ENCODE measurements at places on chromosomes 11 and 22.

DNA sequence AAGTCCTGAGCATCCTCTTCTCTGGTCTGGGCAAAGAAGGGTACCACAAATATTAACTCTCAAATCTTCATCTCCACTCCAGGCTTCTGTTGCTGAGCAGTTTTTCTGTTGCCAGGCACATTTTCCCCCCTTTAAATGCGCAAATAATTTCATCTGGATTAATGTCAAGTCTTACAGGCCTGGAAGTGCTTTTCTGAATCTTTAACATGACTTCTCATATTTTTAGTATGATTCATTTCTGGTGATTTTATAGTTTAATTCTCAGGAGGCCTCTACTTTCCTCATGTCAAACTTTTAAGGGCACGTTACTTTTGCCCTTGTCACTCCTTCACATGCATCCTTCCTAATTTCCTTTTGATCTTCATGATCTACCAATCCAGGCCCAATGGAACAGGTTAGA, 510.2 kb downstream of the METTL15 start:
- no peak for DNase-seq

GRCh38 chr22:44419429-44419828, 78.6 kb downstream of the RTL6 start:
- no peak for DNase-seq

DNA sequence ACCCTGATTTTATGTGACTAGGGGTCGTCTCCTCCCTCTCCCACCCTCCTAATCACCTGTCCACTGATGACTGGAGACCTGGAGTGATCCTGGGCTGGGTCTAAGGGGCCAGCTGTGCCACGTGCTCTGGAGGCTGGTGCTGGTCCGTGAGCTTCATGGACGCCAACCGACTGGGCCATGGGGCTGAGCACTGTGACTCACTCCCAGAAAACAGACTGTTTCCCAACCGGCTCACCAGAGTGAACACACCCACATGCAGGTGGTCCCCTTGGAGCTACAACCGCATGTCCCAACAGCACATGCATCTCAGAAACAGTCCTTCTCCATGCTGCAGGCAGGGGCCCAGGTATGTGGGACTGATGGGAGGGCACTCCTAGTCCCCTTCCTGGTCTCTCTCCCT, 14.0 kb upstream of the LMO1 start:
- no peak for DNase-seq

DNA sequence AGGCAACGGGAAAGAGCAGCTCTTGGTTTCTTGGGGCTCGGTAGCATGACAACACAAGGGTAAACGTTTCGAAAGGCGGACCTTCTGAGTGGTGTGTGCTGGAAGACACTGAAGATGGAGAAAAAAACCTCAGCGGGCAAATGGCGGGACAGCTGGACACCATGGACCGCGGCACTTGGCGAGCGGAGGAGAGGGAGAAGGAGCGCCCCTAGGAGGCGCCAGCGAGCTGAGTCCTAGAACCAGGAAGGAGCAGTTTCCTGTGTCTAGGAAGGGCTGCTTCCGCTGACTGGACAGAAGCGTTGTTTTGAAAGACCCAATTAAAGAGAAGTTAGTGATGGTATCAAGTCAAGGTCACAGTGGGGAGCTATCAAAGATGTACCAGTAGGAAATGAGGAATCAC, 44.0 kb upstream of the OPCML start:
- DNase-seq: no peak

DNA sequence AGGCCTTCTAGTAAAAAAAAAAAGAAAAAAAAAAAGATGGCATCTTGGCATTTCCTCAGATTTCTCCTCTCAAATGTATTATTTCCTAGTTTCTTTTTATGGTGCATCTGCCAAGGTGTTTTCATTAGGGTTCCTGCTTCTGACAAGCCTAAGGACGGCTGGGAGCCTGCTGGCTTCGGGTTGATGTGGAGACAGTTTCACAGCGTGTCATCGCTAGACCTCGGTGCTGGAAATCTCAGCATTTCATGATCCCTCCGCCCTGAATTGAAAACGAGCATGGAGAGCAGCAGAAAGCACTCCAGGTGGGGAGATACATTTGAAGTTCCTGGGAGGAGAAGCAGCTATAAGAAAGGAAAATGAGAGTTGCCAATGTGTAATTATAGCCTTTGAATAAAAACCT, 283.9 kb upstream of the CNTN5 start:
- DNase-seq: no peak

DNA sequence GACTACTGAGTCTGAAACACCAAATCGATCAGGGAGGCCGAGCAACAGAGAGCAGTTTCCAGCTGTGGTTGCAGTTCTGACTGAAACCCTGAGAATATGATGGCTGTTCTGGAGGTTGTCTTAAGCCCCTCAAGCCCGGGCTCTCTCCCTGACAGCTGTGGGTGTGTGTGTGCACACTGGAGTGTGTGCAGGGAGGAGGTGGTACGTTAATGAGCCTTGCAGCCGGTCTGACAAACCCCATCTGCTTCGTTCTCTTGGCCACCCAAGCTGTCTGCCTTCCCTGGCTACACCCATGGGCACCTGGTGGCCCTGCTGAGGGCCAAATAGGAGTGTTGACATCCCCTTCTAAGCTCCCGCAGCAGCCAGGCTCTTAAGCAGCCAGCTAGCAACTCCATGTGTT, 189.8 kb downstream of the KIRREL3 start:
- no peak for DNase-seq

GRCh38 chr22:47442821-47443220, 680.4 kb downstream of the TBC1D22A start:
- no peak for DNase-seq

DNA sequence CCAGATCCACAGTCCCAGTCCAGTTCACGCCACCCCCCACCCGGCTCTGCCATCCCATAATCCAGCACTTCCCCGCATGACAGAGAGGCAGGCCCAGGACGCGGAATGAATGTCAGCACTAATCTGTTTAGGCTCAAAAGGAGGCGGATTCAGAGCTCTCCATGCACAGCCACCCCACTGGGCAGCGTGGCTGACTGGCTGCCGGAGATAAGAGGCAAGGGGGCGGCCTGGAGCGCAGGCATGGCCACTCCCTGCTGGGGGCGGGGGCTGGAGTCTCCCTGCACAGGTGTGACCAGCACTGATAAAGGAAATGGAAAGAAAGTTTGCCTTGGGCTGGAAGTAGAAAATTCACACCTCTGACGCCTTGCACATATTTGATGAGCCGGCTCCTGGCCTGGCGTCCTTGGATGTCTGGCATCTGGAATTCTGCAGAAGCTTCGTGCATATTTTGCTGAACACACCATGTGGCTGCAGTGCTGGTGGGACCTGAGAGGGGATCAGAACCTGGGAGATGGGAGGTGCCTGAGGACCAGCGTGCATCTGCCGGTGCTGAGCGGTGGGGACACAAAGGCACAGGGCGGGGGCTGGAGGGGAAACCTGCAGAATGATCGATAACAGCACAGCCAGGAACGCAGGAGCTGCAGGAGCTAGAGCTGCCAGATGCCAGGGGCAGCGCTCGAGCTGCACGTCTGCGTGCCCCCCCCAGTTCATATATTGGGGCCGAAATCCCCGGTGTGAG, 344.4 kb downstream of the CTTN start:
- no peak for DNase-seq

- DNase-seq: no peak
Measured at GRCh38 chr11:73852049-73852448, 24.6 kb downstream of the COA4 start.

DNA sequence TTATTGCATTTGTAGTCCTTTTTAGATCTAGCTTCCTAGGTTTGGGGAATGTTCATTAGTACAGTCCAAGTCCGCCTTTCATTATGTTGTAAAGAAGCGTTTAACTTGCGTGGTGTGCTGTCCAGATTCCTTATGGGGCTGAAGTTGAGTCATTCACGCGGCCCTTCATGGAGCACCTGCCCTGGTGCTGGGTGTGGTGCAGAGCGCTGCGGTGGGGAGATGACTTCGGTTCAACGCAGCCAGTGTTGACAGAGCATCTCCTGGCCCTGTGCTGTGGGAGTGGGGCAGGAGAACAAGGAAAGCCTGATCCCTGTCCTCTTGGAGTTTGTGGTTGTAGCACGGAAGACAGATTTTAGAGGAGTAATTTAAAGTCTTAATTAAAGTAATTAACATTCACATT, 152.0 kb downstream of the TBC1D22A start:
- DNase-seq: no peak

DNA sequence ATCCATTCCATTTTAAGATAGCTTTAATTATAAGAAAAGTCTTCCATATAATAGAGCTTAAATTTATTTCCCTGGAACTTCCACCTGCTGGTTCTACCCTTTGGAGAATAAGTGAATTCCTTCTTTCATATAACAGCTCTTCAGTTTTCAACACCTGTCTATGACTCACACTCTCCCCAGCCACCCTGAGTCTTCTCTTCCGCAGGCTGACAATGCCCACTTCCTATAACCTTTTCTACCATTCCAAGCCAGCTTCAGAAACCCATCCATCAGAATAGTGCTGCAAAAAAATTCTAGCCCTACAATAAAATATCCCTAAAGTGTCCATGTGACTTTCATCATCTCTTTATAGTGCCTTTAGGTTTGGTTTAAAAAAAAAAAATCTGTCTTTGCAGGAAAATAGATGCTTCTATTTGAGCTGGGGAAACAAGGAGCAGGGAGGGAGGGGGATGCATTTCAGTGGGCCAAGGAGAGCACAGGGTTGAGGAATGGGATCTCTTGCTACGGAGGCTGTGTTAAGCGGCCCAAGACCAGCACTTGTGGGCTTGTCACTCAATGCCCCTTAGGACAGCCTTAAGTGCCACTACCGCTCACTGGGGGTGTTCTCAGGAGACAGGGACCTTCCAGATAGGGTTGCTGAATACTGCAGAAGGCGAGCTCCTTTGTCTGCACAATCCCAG, 178.6 kb downstream of the DSCAML1 start:
- DNase-seq: no peak

- no peak for DNase-seq
Measured at GRCh38 chr11:22431106-22431505, 92.9 kb downstream of the SLC17A6 start.

GRCh38 chr11:96139691-96140090, 203.3 kb downstream of the MAML2 start:
- no peak for DNase-seq

DNA sequence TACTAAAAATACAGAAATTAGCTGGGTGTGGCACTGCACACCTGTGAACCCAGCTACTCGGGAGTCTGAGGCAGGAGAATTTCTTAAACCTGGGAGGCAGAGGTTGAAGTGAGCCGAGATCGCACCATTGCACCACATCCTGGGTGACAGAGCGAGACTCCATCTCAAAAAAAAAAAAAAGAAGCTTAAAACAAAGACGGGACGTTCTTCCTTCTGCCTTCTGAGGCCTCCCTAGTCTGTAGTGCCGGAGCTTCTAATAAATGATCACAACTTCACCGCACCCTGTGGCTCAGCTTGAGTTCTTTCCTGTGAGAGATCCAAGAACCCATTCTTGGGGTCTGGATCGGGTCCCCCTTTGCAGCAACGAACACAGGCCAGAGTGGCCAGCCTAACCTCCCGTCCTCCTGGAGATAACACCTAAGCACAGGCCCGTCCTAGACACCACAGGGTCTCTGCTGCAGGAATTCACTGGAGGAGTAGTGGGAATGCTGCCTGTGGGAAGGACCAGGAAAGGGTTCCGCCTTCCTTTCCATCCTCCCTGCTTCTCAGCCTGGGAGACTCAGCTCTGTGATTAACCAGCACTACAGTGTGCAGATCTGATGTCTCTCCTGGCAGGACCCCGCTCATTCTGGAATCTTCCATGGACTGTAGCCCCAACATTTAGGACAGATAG, 2.2 kb upstream of the APOBEC3H start:
- no peak for DNase-seq

GRCh38 chr11:12642806-12643428, 31.3 kb upstream of the TEAD1 start:
- peak; percentile 25 for DNase-seq

DNA sequence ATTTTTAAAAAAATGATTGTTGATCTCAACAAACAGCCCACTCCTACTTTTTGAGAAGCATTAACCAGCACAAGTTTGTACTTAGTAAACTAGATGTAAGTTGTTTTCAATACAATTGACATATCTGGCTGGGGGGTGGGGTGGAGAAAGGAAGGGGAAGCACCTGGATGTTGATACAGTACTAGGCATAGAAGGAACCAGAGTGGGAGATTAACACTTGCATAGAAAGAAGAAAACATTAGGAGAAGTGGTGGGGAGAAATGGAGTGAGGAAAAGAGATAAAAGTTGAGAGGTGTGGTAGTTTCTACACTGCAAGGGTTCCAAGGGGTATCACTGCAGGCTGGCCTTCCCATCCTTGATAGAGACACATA, 10.6 kb upstream of the GAB2 start:
- DNase-seq: no peak

- no peak for DNase-seq
Measured at GRCh38 chr22:31367426-31367825, 21.3 kb upstream of the PATZ1 start.

DNA sequence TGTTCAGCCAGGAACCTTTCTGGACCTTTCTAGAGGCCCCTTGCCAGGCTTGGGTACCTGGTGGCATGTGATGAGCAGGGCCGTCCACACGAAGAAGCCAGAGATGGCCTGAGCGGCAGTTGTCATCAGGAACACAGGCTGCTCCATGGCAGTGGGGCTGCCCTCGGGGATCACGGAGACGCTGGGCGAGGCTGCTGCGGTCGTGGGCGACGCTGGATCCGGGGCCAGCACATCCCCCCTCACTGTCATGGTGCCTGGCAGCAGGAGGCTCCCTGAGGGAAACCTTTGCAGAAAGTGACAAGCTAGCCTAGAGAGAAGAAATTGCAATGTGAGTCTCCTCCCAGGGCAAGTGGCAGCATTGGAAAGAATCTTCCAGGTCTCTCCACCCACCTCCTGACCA, 25.1 kb downstream of the TMEM184B start:
- no peak for DNase-seq

DNA sequence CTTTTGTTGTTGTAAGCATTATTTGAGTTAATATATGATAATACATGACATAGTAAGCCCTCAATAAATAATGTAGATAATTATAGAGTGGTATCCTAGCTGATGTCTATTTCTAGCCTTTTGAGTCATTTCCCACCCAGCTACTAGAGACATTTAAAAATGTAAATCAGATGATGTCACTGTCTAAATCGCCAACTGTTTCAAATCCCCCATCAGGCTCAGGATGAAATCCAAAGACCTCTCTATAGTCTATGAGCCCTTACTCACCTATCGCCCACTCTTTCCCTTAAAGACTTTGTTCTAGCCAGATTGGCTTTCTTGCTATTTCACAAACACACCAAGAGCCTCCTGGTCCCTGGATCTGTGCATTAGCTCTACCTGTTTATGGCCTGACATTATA, 135.4 kb upstream of the PLET1 start:
- no peak for DNase-seq

GRCh38 chr11:85699957-85700741, 14.2 kb upstream of the CCDC89 start:
- no peak for DNase-seq

Measured in left kidney (tissue), 8 donors.